Naive thymus-derived CD8-positive, alpha-beta T cell (primary cell): ENCODE measurements at places on chromosomes 2 and 18. TPM values are rescaled to one million over a fixed set of nuclear protein-coding genes. Genes with fewer than 3 reads are reported as not detected.

DNA sequence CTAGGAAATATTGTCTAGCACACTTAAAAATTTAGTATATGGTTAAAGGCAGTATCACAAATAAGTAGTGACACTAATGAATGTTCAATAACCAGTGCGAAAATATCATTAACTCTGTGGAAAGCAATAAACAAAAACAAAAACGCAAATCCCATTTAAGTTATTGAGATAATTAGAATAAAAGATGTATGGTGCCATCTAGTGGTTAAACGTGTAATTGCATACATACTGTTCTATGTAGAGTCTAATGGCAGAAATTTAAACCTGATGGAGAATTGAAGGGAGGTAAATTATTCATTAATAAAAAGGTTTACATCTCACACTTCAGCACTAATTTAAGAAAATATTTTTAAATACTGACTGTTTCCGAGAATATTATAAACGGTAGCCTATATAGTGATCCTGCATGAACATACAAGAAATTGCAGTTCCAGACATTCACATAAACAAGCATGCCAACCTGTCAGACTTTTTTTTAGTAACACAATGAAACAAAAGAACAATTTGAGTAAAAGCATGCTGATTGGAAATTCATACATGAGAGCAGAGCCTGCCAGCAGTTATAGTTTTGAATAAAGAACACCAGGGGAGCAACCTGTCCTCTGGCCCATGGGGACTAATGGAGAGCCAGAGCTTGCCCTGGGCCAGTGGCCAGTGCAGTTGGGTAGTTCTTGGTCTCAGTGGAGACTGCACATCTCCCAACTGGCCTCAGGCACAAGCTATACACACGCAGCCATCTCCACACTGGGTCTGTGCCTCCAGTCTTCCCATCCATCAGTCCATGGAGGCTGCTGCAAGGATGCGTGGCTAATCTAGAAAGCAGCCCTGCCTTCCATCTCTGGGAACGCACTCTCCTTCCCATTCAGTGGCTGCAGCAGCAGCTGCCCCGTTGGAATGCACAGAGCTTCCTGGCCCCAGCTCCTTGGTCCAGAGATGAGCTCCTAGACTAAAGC, 28.0 kb downstream of the GCG start:
- DNase-seq, result no peak

DNA sequence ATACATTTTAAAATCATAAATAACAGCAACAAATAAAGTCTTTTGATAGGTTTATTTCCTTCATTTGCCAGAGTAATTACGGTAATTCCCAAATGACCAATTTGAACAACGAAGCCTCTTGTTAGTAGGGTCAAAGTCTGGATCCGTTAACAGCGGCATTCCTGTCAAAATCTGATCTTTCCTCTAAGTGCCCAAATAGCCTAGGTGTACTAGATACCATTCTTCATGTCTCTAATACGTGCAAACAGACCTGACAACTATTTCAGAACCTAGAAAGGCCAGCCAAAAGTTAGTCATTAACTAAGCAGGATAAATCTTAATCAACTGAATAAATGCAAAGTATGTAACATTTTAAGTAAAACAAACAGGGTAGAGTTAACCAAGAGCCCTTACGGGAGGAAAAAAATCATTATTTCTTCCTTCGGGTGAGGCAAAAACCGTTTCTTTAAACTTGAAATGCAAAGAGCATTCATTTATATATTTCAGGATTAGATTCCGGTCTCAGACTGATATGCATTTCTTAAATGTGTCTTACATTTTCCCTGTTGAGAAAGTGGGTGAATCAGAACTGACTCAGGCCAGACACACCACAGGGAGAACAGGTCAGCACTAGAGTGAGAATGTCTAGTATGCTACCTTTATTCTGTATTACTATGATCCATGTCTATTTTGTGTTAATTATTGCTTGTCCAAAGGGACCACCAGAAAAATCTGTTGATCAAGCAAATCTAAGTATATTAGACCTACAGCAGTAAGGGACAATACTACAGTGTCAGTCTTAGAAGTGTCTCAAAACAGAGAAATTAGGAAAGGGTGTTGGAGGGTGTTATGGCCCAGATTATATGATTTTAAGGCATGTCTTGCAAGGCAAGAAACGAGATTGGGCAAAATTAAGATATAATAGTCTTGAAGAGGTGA, 141.5 kb upstream of the NDUFV2 start:
- DNase-seq, result no peak

GRCh38 chr2:47771211-47771610, 11.7 kb upstream of the MSH6 start:
- no peak for DNase-seq

- no peak for DNase-seq
Observed at GRCh38 chr2:215565897-215566296, 130.0 kb upstream of the FN1 start.

PLGLB1 gene
- 2.6 TPM for polyA plus RNA-seq

GRCh38 chr18:61637319-61637718, 255.5 kb downstream of the RNF152 start:
- DNase-seq, result no peak

DNA sequence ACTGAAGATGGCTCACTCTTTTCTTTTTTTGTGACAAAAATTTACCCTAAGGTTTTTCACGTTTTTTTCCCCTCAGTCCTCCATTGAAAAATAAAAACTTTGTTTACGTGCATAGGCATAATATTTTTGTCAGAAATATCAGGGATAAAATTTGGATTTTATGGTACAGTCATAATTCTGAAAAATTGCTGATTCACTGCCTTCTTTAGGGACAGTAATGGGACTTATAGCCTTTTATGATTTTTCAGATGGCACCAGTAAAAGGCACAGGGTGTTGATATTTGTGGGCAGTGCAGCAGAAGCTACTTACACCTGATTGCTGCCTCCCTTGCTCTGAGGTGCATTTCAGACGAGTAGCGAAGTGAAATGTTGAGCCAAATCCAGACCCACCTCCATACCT, 139.4 kb upstream of the CDCA7 start:
- DNase-seq, result no peak

CTDSP1 gene
- polyA plus RNA-seq, result 19.3 TPM

- no peak for DNase-seq
Observed at GRCh38 chr18:47754311-47755101, 176.0 kb downstream of the SMAD2 start.

DNA sequence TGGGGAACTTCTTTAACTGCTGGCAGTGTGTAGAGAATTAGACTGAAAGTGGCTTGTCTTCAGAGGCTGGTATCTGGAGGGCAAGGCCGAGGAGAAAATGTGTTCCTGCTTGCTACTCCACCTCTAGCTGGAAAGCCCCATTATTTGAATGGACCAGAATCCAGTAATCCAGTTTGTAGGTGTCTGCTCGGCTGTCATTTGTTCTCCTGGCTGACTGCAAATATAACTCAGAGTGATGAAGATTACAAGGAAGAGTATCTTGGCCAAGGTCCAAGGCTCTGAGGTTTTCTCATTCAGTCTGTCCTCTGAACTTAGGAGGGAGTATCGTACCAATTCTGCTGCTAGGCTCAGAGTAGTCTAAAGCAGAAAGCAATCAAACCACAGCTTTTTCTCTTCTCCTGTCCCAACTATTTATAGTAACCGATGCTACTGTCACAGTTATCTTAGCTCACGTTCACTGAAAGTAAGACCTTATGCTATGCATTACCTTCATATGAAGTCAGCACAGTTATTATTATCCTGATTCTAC, 228.6 kb downstream of the SETBP1 start:
- no peak for DNase-seq

DNA sequence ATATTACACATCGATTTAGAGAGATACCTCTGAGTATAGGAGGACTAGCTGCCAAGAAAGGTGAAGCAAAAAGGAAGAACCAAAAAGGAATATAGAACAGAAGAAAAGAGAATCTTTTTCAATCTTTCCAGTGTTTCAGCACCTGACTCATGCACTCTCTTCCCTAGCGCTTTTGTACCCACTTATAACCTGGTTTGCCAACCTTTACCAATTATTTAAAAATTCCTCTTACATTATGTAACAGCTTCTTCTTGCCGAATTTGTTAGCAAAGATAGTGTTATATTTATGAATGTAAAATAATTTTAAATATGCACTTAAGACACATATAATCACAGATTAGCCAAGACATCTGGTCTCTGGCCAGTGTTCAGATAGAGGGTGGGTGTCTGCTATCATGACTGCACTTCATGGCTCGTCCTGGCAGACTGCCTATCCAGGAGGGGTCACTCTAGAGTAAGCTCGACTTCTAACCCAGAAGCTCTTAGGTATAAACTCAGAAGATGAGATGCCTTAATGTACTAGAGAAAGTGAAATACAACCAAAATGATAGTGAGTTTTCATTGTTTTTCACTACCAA, 122.9 kb downstream of the ATAD2B start:
- DNase-seq, result no peak

DNA sequence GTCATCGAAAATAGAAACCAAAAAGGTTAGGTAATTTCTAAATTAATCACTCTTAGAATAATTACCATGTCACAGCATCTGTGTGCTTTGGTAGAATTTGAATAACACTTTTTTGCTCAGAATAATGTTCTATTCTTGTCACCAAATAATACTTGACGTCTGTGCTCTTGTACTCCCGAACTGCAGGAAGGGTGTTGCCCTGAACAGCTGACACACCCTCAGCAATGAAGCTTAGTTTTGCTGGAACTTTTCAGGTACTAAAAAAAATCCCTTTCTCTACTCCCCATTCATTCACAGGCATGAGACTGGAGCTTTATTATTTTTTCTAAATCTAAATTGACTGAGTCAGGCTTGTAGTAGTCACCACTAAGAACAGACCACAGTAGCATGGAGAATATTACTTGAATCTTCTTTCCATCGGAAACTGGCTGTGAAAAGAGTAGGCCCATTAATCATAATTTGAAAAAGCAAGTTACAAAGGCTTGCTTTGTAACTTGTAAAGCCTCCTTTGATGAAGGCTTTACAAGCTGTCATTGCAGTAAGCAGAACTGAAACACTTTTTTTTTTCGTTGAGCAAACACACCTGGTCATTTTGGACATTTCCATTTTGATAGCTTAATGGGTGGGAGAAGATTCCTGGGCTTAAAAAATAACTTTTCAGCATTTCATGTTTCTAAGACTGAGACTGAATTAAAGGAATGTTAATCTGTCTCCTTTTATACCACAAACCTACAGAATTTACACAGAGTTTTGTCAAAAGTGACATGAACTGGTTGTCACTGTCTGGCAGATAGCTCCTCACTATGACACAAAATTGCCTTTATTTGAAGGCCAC, 70.3 kb upstream of the PELI1 start:
- DNase-seq, result no peak

GRCh38 chr2:216066230-216066629, 15.4 kb downstream of the PECR start:
- DNase-seq, result no peak

- DNase-seq, result no peak
Observed at GRCh38 chr2:109630441-109631430, 16.6 kb downstream of the SOWAHC start.

DSC3 gene
- polyA plus RNA-seq, result not detected

ZNF396 gene
- 1.9 TPM for polyA plus RNA-seq

ECEL1 gene
- not detected for polyA plus RNA-seq

C2orf72 gene
- not detected for polyA plus RNA-seq

DNA sequence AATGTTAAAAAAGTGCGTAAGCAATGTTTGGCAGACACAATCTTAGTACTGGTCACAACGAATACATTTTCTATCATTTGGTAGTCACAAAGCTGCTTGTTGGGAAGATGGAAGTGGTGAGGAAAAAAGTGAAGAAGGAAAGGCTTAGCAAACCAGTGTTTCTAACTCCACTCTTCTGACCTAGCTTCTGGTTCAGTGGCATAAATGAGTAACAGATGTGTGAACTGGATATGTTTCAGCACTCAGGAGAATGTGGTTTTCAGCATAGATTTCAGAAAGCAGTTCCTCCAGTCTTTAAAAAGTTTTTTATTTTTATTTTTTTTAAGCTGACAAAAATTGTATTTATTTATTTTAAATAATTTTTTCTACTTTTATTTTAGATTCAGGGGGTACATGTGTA, 357.1 kb downstream of the CPS1 start:
- DNase-seq, result no peak

- no peak for DNase-seq
Observed at GRCh38 chr2:20737505-20737904, 70.6 kb downstream of the GDF7 start.

- DNase-seq, result peak; percentile 20
Observed at GRCh38 chr18:48813833-48814489, 136.8 kb downstream of the SMAD7 start.

GRCh38 chr18:32057624-32058165, 34.0 kb upstream of the RNF138 start:
- no peak for DNase-seq

DNA sequence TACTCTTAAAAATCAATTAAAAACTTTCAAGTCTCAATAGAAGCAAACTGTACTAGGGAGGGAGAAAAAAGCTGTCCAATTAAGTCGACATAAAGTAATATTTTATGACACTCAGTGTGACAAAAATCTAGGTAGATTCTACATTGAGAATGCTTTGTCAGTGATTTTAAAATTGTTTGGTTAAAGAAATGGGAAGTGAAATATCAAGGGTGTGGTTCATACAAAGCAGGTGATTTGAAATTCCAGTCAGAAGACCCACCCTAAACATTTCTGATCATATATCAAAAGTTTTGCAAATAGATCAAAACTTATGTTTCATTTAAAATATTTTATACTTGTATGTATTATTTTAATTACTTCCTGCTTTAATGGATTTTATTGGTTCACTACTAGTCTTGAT, 338.9 kb upstream of the DCC start:
- DNase-seq, result no peak

OR6B2 gene
- not detected for polyA plus RNA-seq

MYO3B gene
- polyA plus RNA-seq, result not detected

- DNase-seq, result no peak
Observed at GRCh38 chr2:19484736-19485135, 126.3 kb upstream of the OSR1 start.

GRCh38 chr2:43196768-43197587, 29.4 kb downstream of the ZFP36L2 start:
- DNase-seq, result no peak
